Stimulated activated CD4-positive, alpha-beta T cell treated with anti-CD3 and anti-CD28 coated beads, Interleukin-2, amount 100 ng/mL, for 24 hours (primary cell): ENCODE measurements at places on chromosomes 16 and 17.

- no peak for DNase-seq
Measured at GRCh38 chr17:75941442-75941819, 589 bp upstream of the FBF1 start.

DNA sequence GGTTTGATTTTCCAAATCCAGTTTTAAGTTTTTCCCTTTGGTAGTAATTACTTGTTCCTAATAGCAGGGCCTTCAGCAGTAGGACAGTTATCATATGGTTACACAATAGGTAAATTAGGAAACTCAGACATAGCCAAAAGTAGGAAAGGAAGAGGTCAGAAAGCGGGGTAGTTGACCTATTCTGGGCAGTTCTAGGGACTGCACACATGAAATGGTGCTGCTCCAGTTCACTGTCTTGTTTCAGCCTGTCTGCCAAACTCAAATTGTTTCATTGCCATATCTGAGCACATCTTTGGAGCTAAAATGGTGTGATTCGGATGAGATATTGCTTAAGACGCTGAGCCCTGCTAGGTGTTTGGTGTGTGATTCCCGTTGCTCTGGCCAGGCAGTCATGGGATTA lies 56.7 kb downstream of the TANGO6 start:
- DNase-seq, result no peak

GRCh38 chr16:11679250-11679649 lies 11.0 kb downstream of the SNN start:
- DNase-seq, result no peak

GRCh38 chr16:75389096-75389690 lies 44.1 kb downstream of the CFDP1 start:
- DNase-seq, result no peak

DNA sequence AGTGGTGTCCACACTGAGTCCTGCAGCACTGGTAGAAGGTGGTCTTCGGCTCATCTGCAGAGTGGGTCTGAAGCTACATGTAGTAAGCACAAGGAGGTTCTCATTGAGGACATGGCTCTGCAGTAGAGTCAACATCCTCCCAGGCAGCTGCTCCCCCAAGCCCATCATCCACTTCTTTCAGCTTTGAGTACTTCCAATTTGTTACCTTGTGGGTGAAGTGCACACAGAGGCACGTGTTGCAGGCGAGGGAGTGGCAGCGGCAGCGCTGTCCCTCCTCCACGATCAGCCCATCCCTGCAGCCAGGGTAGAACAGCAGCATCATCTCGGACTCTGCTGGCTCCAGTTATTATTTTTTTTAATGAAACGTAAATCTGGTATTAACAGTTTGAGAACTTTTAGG lies 1.8 kb upstream of the SSTR2 start:
- no peak for DNase-seq

GRCh38 chr17:9862220-9862619 lies 36.5 kb downstream of the GLP2R start:
- no peak for DNase-seq

- no peak for DNase-seq
Measured at GRCh38 chr16:64185954-64186353, 935.9 kb downstream of the CDH11 start.

GRCh38 chr17:48592577-48592976 lies 1.0 kb downstream of the HOXB5 start:
- no peak for DNase-seq

- DNase-seq, result no peak
Measured at GRCh38 chr16:67277999-67278772, 1.1 kb upstream of the PLEKHG4 start.

GRCh38 chr17:7011942-7012254 lies 526 bp upstream of the RNASEK start:
- DNase-seq, result no peak

DNA sequence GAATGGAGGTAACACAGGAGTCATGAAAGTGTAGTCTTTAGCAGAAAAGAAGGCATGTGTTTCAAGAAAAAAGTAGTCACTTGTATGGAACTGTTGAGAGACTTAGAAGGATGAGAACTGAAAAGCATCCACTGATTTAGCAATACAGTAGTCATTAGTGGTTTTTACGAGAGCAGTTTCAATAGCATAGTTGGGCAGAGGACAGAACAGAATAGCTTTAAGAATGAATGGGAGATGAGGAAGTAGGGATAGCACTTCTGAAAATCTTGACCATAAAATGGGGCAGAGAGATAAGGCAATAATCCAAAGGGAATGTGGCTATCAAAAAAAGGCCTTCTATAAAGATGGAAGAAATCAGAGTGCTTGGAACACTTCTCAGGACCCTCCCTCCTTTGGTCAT lies 64.8 kb upstream of the C17orf78 start:
- no peak for DNase-seq
